ENCODE measurements at places on chromosomes 1 and 21. TPM values are rescaled to one million over a fixed set of nuclear protein-coding genes. Genes with fewer than 3 reads are reported as not detected.
A peak's percentile ranks its signal among the peaks of the same experiment; 100 is the strongest.

Gene IPP
- 9.0 TPM for total RNA-seq

DNA sequence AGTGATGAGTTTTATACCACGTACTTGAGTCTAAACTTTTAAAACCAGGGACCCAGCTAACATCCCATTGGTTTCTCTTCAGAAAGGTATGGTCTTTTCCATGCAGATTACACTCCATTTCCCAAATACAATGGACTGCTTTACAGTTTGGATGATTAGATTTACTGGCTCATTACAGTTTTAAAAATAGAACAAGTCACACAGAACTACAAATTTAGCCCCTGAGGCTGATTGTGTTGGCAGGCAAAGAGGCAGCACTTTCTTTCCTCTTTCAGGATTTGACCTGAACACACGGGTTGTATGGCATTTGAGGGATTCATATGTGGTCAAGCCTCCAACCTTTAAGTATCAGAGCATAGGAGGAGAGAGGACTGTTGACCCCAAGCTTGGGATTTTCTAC lies 21.8 kb upstream of the VTCN1 start:
- DNase-seq: no peak

- DNase-seq: peak; percentile 17
Observed at GRCh38 chr1:96234299-96234698, 487.3 kb upstream of the PTBP2 start.

- no peak for DNase-seq
Observed at GRCh38 chr1:117659550-117660270, 53.9 kb downstream of the TENT5C start.

DNA sequence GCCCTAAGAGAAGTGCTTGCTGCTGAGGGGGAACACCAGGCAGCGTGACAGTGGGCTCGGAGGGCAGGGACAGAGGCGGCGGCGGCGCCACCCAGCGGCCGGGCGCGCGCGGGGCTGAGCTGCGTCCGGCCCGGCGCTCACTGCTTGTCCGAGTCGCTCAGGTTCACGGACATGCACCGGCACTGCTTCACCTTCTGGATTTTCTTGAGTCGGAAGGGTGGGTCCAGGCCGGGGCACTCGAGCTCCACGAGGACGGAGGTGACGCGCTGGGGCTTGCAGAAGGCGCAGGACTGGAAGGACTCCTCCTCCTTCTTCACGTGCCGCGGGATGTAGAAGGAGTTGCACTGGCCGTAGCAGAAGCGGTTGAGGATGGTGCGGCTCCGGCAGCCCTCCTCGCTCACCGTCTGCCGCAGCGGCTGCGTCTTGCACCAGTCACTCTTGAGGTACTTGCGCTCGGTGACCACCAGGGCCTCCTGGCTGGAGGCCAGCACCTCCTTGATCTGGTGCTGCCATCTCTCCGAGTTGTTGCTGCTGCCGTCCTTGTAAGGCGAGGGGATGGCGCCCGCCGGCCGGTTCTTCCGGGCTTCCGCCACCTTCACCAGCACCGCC lies 119.0 kb downstream of the GREM2 start:
- DNase-seq: peak; percentile 40

DNA sequence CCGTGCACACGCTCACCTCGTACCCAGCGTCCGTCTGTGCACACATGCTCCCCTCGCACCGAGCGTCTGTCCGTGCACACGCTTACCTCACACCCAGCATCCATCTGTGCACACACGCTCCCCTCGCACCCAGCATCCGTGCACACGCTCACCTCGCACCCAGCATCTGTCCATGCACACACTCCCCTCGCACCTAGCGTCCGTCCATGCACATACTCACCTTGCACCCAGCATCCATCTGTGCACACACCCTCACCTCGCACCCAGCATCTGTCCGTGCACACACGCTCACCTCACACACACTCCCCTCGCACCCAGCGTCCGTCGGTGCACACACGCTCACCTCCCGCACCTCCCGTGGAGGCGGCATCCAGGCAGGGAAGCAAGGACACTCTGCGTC lies 24.4 kb upstream of the COL18A1 start:
- no peak for DNase-seq

- peak; percentile 88 for DNase-seq
Observed at GRCh38 chr1:182193908-182194550, 132.5 kb upstream of the ZNF648 start.

- DNase-seq: peak; percentile 37
Observed at GRCh38 chr1:214977110-214977509, 105.4 kb upstream of the KCNK2 start.

Data from fibroblast of villous mesenchyme (primary cell).